Esophagus mucosa (tissue), 1 donor: ENCODE measurements at places on chromosomes 1 and 21. TPM values are rescaled to one million over a fixed set of nuclear protein-coding genes. Genes with fewer than 3 reads are reported as not detected.

DNA sequence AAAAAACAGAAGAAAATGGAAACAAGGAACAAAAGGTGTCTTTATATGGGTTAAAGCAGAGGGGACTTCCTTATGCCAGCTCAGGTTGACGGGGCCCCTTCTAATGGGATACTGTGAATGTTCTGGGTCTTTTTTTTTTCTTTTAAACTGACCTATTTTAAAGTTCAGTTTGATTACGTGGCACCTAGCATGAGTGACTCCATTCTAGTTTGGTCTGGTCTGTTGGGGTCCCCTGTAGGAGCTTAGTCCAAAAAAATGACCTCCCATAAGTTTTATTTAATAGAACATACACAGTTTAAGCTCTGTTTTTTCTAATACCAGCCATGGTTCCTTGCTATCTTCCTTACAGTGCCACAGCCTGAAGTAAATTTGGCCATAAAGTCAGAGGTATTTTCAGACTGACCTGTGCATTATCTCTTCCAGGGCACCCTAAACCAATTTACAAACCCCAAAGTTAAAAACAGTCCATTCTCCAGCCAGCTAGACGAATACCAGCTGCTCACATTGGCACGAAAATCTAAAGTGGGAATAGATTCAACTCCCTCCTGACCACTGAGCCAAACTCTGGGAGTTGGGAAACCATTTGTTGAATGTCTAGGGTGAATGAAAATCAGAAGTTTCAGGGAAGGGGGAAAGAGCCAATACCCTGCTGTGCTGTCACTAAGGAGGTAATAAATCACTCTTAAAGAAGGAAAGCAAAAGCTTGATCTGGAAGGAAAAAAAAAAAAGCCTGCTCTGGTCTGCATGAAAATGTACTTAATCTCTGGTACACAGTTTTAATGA, 42.4 kb downstream of the AKNAD1 start:
- no peak for ATAC-seq

DNA sequence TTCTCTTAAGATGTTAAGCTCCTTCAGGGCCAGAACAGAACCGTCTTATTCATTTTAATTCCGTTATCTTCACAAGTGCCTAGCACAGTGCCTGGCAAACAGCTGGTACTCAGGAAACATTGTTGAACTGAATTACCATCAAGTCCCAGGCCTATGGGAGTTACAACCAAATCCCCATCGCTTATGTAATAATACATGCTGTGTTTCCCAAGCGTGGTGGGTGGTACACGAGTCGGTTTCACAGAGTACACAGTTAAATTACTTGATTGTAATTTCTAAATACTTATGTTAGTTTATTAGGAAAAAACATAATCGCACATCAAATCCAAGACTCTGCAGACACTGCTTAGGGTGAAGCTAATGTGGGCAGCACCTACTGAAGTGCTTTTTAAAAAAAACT, 1.0 kb downstream of the ANGEL2 start:
- no peak for ATAC-seq

DNA sequence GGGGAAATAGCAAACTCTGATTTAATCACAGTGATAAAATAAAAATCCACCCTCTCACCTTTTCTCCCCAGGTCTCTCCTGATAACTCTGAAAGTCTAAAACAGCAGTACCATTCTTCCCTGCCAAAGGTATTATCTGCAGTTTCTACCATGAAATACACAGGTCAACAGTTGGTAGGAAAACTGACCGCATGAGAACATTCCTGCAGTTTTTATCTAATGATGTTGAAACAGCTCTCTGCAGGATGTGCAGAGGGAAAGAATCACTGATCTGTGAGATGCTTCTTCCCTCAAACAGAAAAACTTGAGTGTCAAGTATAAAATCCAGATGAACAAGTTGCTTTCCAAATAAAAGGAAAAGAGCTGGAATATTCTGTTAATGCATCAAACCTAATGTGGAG, 39.1 kb downstream of the KCNJ6 start:
- no peak for ATAC-seq

DNA sequence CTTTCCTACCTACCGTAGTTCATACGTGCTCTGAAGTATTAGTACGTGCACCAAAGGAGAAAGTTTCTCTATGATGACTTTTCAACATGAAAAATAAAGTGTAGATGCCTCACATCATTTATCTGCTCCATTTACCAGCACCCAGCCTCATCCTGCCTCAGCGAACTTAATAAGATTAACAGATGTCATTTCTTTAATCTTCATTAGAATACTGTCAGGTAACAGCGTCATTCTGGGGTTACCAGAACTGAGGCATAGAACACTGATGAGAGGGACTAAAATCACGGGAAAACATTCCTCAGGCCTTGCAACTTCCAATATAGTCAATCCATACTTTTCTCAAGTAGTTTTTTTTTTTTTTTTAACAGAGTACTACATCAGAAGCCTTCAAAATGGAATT, 43.2 kb upstream of the DISC1 start:
- no peak for ATAC-seq

- ATAC-seq: no peak
Observed at GRCh38 chr1:221768444-221769066, 26.7 kb upstream of the DUSP10 start.

DNA sequence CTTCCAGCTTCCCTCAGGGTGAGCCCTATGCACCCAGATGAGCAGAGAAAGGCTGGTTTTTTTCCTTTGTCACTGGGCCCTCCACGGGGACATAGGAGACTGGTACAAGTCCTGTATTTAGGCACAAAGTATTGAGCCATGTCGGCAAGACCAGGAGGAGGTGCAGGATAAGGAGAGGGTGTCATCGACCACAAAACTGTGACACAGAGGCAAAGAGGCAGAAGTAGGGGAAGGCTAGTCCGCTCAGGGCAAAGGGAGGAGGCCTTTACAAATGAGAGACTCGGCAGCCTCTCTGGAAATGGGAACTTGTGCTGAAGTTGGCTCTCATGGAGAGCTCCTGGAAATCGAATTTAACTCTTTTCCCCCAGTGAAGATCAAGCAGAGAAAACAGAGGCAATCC, 70.7 kb upstream of the CAMK1G start:
- ATAC-seq: no peak

DNA sequence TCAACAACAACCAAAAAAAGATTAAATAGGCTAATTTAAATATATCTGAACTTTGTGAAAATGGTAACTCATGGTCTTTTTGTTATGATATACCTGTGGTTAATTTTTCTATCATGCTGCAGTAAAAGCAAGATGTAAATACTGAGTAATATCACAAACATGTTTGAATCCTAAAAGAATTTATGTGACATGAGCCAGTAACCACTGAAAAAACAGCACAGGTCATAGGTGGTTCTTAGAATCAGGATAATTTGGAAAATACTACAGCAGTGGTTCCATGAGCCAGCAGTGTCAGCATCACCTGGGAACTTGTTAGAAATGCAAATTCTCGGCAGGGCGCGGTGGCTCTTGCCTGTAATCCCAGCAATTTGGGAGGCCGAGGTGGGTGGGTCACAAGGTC, 4.1 kb downstream of the ATP5IF1 start:
- ATAC-seq: no peak

GRCh38 chr1:210373628-210373877, 44.9 kb downstream of the HHAT start:
- ATAC-seq: peak; percentile 21

GRCh38 chr1:54814126-54814498, 13.0 kb upstream of the TTC22 start:
- no peak for ATAC-seq

The TMPRSS15 gene
- total RNA-seq: not detected

The GJA8 gene
- total RNA-seq: not detected

The TEDDM1 gene
- not detected for total RNA-seq

The TCEA3 gene
- 25.6 TPM for total RNA-seq

The ERICH3 gene
- not detected for total RNA-seq

The TSNAX gene
- 21.3 TPM for total RNA-seq

The UTP25 gene
- 4.9 TPM for total RNA-seq

The PTGS2 gene
- 0.80 TPM for total RNA-seq
